ENCODE measurements at places on chromosomes 4 and X.

DNA sequence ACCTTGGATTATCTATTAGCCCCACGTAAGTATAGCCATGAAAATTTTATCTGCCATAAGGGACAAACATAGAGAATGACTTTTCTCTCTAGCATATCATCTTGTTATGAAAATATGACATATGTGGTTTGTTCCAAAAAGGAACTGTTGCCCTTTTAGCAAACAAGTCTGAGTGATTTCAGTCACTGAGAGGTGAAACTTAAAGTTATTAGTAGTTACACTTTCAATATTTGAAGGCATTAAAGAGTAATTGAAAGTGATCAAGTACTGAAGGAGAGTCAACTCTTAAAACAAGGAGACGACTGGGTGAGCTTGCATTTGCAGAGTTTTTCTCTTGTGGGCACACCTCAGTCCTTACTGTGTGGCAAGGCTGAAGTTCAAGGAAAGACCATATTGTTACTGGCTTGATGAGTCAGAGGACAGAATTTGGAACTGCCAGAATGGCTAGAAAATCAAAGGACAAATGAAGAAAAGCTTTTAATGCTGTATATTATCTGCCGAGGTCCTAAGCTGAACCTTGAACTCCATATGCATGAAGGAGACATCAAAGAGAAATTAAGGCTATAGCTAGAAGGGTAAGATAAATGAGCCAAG lies 205.1 kb upstream of the EMCN start:
- no peak for ATAC-seq

GRCh38 chrX:28628120-28628519 lies 40.9 kb downstream of the IL1RAPL1 start:
- no peak for ATAC-seq

GRCh38 chrX:106484233-106484632 lies 127.5 kb upstream of the RADX start:
- ATAC-seq: peak; percentile 92

- ATAC-seq: no peak
Observed at GRCh38 chr4:6331018-6331417, 61.4 kb downstream of the WFS1 start.

- no peak for ATAC-seq
Observed at GRCh38 chrX:71102292-71102691, 4.2 kb downstream of the CXorf65 start.

DNA sequence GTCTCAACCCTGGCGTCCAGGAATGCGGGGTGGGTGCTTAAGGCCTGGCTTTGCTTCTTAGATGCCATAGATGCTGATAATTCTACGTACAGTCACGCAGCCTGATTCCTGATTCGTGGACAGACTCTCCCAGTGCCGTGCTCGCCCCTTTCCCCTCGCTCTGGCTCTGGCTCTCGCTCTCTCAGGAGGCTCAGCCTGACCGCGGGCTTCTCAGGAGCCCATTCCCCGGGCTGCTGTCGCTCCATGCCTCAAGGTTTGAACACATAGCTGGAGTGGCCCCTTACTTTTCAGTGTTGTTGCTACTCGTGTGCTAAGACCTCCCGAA lies 59.2 kb upstream of the ZC4H2 start:
- peak; percentile 68 for ATAC-seq

GRCh38 chr4:145480257-145480656 lies 1.4 kb upstream of the SMAD1 start:
- peak; percentile 31 for ATAC-seq

DNA sequence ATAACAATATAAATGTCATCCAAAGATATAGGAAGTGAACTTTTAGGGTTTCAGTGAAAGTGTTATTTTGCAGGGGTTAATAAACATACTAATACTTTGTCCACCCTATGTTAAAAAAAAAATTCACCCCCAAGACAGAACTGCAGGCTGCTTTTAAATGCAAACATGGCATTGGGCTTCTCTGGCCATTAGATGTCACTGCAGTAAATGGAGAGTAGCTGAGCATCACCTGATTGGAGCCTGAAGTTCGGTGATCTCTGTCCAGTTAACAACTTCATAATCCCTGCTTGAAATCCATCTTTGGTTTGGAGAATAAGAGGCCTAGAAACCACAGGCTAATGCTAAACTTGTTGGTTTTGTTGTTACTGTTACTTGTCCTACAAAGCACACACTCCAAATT lies 18.7 kb downstream of the SLC25A43 start:
- no peak for ATAC-seq

GRCh38 chr4:4842476-4843441 lies 16.7 kb upstream of the MSX1 start:
- no peak for ATAC-seq

- ATAC-seq: no peak
Observed at GRCh38 chr4:130808492-130808891, 1712.5 kb downstream of the C4orf33 start.

- ATAC-seq: no peak
Observed at GRCh38 chrX:38599796-38600755, 38.7 kb downstream of the TSPAN7 start.

GRCh38 chrX:125132274-125132673 lies 187.4 kb upstream of the TEX13C start:
- ATAC-seq: no peak

DNA sequence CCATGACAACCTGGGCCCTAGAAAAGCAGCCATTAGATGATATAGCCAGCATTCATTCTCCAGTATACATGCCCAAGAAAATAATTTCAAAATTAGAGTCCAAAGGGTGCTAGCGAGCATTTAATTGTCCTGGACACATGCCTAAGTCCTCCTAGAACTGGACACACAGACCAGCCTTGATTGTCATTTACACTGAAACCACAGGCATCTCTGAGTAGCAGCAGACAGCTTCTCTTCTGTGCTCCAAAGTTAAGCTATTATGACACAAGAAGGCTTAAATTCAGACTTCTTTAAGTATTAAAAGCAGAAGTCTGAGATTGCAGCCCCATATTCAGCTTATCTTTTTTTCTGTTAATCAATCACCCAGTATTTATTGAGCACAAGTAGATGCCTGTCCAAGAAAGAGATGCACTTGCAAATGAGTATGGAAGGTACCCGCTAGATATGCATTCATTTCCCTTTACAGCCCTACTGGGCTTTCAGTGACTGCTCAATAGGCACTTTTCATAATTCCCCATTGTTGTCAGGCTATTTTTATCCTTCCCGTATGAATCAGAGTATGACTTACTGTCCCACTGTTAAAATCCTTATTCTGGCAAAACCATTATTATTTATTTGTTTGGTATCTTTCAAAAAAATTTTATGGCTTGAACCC lies 374.1 kb downstream of the FBXW7 start:
- no peak for ATAC-seq

DNA sequence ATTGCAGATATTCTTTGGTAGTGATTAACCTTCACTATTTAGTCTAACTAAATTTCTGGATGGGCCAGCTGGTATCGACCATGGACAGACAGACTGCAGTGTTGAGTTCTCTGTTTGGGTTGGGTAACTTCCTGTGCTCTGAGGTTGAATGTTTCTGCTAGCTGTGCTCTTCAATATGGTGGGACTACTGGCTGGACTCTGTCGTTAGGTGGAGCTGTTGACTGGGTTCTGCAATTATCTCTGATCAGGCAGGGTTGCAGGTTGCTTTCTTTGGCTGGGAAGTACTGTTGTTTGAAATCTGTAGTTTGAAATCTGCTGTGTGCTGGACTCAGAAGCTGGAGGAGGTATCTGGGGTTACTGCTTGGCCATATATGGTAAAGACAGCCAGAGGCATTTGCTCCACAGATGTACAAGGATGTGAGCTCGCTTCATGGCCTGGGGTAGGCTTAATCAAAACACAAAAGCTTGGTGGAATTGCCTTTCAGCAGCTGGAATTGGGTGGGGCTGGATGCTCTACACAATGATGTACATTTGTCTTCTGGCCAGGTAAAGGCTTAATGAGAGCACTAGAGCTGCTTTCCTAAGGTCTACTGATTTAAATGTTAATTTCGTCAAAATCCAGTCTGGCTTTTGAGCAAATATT lies 1472.0 kb downstream of the FAM133A start:
- no peak for ATAC-seq

- peak; percentile 31 for ATAC-seq
Observed at GRCh38 chr4:165631208-165631894, 241.7 kb upstream of the TLL1 start.

DNA sequence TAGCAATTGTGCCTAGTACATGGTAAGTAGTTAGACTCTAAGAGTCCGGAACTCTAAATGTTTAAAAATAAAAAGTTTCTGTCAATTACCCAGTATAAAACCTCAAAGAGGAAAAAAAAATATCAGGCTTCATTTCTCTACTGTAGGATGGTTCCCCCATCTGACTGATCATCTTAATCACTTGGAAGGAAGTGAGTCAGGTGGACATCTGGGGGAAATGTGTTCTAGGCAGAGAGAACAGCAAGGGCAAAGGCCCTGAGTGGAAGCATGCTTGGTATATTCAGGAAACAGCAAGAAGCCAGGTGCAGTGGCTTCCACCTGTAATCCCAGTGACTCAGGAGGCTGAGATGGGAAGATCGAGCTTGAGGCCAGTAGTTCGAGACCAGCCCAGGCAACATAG lies 2.9 kb upstream of the EIF1AX start:
- ATAC-seq: no peak

DNA sequence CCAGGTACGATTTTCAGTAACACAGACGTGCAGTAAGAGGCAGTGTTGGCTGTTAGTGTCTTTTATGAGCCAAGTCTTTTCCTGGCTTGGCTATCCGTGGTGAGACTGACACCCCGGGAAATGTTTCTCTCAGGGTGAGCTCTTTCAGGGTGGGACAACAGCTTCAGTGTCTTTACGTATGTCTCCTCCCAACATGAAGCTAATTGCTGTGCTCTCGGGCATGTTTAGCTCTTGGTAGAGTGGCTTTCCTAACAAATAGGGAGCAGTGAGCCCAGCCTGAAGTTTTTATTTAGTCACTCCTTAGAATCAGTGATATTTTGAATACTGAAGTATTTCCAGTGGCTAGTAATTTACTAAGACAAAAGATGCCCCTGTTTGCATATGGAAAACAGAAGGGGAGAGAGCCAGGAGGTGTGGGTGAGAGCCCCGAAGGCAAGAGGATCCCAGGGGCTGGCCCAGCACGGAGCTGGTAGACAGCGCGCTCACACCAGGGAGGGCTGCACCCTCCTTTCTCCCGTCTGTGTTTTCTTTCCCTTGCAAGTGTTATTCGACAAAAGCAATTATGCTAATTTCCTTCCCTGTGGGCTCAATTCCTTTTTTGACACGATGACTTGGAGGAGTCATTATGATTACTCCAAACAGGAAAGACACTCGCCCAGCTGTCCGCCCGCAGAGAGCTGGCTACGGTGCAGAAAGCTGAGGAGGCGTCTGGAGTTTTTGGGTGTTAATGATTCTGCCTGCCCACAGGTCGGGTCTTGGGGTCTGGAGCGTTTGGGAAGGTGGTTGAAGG lies 47.7 kb downstream of the PDGFRA start:
- no peak for ATAC-seq

DNA sequence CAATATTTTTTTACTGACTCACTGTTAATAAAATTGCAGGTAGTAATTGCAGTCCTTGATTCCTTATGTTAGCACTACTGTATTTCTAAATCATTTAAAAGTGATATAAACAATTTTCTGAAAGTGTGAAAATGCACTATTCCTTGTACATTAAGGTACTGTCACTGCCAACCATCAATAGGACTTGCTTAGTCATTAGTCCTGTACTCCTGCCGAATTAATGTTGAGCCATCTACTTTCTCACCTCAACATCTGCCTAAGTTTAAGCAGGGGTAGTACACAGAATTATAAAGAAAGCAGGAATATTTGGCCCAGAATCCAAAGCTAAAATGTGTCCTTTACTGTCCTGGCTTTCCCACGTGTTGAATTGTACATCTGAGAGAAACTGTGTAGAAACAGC lies 87.0 kb upstream of the TRPC3 start:
- ATAC-seq: no peak

DNA sequence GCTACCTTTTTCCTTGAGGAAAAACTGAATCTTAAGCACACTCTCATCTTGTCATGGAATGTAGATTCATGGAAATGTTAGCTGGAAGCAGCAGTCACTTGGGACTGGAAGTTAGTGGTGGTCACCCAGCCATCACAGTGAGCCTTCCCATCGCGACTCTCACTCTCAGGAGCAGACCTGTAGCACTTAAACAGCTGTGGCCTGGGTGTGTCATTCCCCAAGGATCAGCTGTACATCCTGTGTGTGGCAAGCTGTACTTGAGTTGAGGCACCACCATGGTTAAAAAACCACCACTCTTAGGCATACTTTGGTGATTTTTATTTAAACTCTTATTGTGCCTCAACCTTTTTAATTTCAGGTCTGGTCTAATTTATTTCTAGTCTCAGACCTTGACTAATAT lies 46.7 kb downstream of the JADE1 start:
- no peak for ATAC-seq

DNA sequence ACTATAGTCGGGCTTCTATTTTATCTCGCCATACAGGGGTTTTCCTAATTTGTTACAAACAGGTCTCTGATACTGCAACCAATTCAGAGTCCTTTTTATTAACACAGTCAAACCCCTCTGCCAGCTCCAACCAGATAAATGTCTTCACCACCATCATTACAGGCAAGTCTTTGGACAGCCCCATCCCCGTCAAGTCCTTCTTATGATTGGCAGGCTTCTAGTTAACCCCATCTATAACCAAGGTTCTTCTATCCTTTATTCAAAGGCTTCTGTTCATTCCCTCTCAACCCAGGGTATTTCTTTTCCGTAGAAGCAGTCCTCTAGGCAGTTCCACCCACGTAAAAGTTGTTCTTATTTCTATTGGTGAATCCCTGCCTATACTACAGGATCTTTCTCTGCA lies 29.9 kb upstream of the FOXR2 start:
- ATAC-seq: no peak
